ENCODE measurements at places on chromosomes 2 and 18. TPM values are rescaled to one million over a fixed set of nuclear protein-coding genes. Genes with fewer than 3 reads are reported as not detected.

- no peak for DNase-seq
Measured at GRCh38 chr2:74887960-74888700, 54.2 kb downstream of the HK2 start.

GRCh38 chr2:22879009-22879863, 505.7 kb upstream of the KLHL29 start:
- no peak for DNase-seq

GRCh38 chr18:47184419-47185050, 8.4 kb upstream of the IER3IP1 start:
- no peak for DNase-seq

DNA sequence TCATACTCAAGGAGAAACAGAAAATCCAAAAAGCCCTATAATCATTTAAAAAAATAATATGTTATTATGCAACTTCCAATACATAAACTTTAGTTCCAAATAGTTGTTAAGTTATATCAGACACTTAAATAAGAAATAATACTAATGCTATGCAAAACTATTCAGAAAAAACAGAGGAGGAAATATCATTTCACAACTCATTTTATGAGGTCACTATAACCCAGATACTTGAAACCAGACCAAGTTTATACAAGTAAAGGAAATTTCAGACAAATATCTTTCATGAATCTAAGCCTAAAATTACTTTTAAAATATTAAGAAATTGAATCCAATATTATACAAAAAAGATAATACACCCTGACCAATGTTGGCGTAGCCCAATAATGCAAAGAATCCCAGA, 260.8 kb downstream of the CD226 start:
- no peak for DNase-seq

STK25 gene
- polyA plus RNA-seq: 189 TPM

OTOS gene
- polyA plus RNA-seq: 0.55 TPM

SIGLEC15 gene
- polyA plus RNA-seq: 0.81 TPM

CAVIN2 gene
- 40.6 TPM for polyA plus RNA-seq
